ENCODE measurements at places on chromosomes 12 and 14.

DNA sequence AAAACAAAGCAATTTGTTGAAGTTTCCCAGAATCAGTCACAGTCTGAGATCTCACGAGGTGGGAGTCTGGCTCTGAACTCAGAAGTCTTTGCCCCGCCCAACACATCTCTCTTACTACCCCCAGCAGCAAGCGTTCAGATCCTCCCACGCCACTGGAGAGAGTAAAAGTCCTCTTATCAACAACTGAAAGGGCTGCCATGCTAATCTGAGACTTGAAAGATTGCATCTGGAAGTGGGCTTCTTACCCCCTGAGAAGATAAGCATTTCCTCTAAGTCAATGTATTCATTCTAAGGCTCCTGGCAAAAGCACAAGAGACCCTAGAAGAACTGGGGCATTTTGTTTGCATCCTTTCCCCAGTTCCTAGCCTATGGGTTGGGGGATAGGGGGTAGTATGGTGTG is 34.1 kb upstream of the STON2 start:
- DNase-seq: no peak

DNA sequence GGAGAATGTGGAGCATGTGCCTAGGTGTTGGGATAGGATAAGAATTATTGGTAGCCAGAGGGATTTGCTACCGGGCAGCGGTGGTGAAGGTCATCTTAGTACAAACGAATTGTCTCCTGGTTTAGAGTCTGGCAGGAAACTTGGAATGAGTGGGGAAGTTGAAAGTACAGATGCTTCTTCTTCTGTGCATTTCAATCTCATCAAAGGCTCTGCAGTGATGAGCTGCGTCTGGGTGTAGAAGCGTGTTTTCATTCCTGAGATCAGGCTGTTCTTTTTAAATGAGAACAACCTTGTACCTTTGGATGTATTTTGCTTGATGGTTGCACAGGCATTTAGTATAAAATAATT is 2.1 kb downstream of the WNK1 start:
- DNase-seq: no peak

GRCh38 chr14:59067127-59067894 is 121.2 kb upstream of the DAAM1 start:
- no peak for DNase-seq

DNA sequence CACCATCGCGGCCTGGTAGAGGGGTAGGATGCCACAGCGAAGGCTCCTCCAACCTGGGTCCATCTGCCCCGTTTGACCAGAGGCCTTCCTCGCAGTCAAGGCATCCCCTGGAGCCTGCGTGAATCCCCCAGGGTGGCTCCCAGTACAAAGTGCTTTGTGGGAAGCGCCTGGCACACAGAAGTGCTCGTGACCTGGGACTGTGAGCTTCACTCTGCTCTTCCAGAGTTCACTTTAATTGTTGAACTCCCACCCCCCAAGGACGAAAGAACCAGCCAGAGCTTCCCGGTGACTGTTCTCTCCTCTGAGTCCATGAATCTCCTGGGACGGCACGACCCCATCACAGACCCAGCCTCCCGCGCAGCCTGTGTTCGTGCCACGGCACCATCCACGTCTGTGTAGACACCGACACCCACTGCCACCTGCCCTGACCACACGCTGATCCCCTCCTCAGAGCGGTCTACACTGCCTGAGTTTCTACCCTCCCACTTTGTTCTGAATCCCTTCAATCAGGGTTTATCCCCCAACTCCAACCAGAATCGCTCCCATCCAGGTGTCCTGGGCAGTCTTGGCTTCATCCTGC is 15.9 kb downstream of the P2RX2 start:
- DNase-seq: no peak

GRCh38 chr14:106812788-106813476 is 1286.5 kb downstream of the TMEM121 start:
- DNase-seq: no peak

GRCh38 chr14:81871706-81872105 is 338.1 kb upstream of the SEL1L start:
- no peak for DNase-seq

DNA sequence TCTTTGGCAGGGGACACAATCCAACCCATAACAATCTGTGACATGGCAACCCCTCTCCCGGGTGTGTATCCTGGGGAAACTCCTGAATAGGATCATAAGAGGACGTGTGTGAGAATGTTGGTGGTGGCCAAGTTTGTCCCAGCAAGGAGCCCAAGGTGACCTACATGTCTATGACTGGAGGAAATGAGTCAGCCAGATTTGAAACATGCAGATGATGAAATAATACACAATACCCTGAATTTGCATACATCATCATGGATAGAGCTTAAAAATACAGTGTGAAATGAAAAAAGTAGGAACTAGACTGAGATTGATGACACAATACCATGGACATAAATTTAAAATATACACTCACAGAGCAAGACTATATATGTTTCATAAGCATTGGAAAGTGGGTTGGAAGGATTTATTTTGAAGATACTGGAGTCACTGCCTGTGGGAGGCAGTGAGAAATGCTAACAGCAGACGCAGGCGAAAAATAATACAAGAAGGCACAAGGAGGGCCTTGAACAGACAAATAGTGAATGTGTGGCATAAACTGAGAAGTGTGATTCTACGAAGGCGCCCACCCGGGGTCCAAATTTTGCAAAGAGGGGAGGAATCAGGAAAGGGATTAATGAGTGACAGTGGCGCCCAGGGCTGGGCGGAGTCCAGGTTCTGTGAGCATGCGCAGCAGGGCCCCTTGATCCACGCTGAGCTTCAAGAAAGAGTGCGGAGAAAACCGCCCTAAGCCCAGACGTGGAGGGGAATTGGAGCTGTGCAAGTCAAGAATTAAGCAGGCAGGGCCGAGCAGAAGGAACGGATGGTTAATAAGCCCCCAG is 7.0 kb upstream of the MAP1LC3B2 start:
- DNase-seq: no peak

Data from cortex of kidney (tissue), 1 donor.